ENCODE measurements at places on chromosomes 5 and 9. TPM values are rescaled to one million over a fixed set of nuclear protein-coding genes. Genes with fewer than 3 reads are reported as not detected.

The OTULINL gene
- 15.6 TPM for total RNA-seq

The ANKRD20A1 gene
- 4.1 TPM for total RNA-seq

The SYK gene
- total RNA-seq = 25.6 TPM

The LCN2 gene
- total RNA-seq = 6.0 TPM

DNA sequence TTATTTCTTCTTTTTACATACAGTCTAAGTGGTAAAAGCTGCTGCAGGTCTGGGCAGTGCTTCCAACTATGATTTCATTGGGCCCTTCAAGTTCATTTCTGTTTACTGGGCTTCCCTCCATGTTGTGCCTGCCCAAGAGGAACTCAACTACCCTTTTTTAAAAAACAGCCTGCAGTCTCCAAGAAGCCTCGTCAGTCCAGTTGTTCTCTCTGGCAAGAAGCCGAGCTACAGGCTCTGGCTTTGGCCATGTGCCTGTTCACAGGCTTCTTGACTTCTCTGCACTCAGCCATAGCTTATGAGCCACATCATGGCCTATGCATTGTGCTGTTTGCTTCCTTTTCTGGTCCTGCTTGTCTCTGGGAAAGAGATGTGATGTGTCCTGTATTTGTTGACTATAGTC is 119.7 kb upstream of the PJA2 start:
- no peak for DNase-seq

DNA sequence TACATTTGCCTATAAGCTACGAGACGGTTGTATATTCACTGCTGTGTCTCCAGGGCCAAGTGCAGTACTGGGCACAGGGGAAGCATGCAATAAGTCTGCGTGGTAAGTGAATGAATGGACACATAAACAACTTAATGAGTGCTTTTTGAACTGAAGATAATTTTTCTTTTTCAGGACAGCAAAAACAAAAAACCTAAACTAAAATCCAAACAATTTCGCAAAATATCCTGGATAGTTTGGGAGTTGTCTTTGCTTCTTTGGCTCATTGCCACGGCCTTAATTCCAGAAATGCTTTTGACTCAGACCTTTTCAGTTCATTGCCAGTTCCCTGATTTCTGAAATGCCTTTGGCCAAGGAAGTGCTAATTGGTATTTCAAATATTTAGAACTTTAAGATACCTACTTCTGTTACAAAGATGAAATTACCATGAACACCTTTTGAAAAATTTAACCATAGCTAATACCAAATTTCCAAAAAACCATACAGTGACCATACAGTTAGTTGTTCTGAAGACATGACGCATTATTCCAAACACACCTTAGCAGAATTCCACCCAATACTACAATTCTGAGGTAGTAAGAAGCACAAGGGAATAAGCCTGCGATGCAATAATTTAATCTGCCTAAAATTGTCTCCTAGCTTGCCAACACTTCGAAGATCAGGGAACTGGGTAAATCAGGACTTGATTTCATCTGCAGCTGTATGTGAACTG is 42.8 kb downstream of the TEK start:
- DNase-seq = no peak

DNA sequence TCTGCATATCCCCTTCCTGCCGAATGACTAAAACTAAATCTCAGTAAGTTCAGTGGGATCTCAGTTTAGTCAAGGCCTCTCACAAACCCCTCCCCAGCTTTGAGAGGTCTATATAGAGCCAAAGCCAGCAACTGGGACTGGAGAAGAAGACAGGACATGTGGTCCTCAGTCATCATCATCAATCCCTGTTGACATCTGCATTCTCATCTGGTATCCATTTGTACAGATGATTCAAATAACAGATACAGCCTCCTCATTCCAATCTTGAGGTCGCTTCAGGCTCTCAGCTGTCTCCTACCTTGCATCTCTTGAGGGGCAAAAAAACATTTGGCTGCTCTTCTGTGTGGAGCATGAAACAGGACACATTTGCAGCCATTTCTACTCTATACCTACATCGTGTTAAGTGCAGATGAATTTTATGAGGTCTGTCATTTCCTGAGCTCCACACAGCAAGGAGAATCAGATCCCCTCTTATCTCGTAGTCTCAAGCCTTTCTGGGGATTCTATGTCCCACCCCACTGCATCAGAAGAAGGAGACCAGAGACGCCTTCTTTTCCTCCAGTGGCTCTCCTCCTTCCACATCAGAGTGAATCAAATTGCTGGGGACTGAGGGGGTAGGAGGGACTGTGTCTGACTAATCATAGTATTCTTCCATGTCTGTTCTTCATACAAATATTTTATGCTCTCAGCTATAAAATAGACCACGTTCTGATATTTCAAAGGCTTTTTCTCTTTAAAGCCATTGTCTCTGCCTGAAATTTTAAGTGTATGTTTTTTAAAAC is 4.7 kb upstream of the RECK start:
- DNase-seq = no peak

GRCh38 chr9:87503927-87504326 is 6.3 kb downstream of the DAPK1 start:
- DNase-seq = no peak

- DNase-seq = no peak
These were observed 1.7 kb upstream of the IRX1 start for GRCh38 chr5:3593771-3594509.

DNA sequence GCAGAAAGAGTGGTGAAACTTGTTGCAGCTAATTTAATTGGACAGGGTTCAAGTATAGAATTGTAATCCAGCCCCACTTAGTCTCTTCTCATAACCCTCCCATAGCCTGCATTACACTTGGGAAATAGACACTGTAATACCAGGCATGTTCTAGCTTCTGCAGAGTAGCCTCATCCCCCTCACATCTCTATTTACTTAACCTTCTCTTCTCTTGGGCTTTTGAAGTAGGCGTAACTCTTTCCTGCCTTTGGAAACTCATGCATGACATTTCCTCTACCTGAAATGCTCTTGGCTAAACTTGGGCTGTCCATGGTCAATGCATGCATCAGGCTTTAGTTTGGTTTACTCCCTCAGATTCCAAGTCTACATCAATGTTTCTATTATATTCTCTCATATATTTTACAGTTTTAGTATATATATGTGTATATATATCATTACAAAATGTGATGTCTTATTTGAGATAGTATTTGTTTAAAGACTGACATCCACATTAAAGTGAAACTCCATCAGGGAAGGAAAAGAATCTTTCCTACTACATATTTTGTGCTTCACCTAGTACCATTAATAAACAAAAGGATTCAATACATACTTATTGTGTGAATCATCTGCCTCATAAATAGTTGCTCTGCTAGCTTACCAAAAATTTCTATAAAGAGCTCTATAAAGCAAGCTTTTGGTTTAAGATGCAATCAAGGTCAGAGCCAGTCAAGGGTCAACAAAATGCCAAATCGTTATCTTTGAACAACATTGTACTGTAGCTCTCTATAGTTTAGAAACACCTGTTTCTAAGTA is 1158.0 kb downstream of the MAT2B start:
- DNase-seq = no peak

GRCh38 chr9:75139201-75139600 is 50.9 kb downstream of the OSTF1 start:
- DNase-seq = no peak

DNA sequence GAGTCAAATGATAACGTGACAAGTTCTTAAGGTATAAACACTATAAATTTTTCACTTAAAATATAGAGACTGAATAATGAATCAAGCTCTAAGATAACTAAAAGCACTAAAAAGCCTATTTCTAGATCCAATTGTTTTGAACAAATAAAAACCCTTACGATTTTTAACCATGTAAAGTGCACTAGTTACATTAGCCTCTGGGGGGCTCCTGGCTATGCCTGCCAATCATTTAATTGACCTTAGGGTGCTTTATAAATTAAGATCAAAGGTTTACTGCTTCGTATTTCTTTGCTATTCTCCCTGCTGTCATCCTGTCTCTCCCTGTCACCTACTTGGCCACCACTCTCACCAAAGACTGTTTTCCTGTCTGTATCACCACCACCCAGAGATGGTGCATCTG is 133.4 kb downstream of the ESM1 start:
- no peak for DNase-seq

- DNase-seq = no peak
These were observed 269.8 kb upstream of the CDH9 start for GRCh38 chr5:27308153-27308552.

GRCh38 chr5:132668706-132669454 is 4.9 kb upstream of the IL4 start:
- DNase-seq = no peak

DNA sequence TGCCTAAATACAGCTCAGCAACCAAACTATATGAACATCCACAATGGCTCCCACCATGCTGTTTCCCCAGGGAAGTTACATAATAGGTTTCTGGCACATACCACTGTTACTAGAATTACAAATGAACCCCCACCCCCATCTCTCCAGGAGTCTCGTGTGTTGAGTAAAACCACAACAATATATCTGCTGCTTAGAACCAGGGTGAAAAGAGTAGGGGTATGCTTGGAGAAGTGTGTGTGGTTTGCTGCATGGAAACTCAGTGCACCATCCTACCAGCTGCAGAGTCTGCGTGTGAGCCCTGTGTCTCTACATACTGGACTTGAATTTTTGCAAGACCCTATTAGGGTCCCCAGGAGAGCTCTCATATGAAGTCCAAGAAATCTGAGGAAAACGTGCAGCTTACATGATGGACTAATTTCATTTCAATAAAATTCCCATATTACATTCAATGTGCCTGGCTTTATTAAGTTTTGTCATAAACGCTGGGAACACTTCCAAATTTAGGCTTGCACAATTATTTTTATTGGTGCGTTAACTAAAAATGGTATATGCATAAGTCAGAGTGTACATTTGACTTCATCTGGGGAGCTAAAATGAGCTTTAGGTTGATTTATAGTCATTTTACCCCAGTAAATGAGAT is 104.5 kb upstream of the NFIB start:
- no peak for DNase-seq

Data from sciatic nerve (tissue), 2 donors.